ENCODE measurements at places on chromosomes 3 and 15.

GRCh38 chr3:189410522-189410921 is 220.7 kb upstream of the TP63 start:
- no peak for DNase-seq

GRCh38 chr3:156368189-156368588 is 186.7 kb downstream of the SSR3 start:
- DNase-seq = no peak

GRCh38 chr3:66483006-66483405 is 17.8 kb downstream of the LRIG1 start:
- peak; percentile 72 for DNase-seq

DNA sequence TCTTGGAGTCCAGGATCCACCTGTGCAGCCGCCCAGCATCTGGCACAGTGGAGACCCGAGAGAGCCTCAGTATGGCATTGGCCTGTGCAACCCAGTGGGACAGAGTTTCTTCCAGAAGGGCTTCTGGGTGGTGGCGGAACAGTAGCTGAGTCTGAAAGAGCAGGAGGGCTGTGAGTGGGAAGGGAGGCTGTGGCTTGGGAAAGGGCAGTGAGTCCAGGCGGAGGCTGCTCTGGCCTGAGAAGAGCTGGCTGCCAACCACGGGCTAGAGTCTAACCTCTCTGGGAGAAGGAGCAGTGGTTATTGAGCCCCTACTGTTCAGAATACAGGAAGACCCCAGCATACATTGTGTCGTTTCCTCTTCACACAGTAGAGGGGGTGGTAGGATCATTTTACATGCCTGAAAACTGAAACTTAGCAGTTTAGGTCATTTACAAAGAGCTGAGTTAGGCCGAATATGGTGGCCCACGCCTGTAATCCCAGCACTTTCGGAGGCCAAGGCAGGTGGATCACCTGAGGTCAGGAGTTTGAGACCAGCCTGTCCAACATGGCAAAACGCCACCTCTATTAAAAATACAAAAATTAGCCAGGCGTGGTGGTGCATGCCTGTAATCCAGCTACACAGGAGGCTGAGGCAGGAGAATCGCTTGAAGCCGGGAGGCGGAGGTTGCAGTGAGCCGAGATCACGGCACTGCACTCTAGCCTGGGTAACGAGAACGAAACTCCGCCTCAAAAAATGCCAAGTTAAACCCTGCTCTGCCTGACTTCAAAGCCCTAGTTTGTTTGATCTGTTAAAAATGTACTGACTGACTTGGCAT is 3.2 kb downstream of the AEN start:
- peak; percentile 73 for DNase-seq

DNA sequence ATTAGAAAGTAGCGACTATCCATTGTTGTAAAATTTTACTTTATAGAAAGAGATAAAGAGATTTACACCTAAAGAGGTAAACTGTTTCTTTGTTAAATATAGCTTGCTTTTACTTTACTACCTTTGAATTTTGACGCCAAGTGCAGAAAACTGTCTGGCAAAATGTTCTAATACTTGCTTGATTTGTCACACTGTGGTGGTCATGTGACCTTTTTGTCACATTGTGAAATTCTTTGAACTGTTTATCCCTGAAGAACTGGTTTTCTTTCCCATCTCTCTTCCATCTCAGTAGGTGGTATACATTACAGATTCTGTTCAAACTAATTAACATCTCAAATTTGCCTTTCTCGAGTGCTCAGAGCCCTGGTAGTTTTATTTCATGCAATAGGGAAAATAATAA is 327.4 kb downstream of the NAALADL2 start:
- no peak for DNase-seq

- DNase-seq = no peak
Observed at GRCh38 chr3:64667138-64667537, 20.7 kb downstream of the ADAMTS9 start.

DNA sequence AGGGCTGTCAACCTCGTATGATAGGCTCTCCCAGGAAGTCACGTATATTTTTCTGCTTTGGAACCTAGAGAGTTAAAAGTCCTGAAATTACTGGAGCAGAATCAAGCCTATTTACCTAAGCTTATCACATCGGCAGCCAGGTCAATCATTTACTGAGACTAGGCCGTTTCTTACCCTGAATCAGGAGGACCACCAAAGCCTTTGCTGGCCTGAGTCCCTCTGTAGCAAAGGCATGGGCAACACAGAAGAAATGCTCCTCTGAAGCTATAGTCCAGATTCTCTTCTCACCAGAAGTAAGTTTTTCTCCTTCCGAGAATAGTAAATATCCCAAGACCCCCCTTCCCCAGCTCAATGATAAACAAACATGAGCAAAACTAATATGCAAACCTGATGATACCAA is 125.9 kb upstream of the PHLDB2 start:
- DNase-seq = no peak

DNA sequence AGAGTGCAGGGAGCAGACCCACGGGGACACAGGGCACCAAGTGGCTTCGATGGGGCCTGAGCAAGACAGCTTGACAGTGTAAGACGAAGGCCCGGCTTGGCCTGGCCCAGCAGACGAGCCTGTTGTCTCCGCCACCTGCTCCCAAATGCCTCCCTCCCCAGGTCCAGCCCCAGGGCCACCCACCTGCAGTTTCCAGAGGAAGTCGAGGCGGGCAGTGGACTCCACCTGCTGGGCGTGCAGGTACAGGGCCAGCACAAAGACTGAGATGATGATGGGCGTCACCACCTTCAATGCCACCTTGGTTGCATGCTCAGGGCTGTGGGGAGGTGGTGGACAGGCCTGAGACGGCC is 94.1 kb downstream of the SEC22A start:
- no peak for DNase-seq

GRCh38 chr3:160115387-160115786 is 109.8 kb upstream of the C3orf80 start:
- no peak for DNase-seq

DNA sequence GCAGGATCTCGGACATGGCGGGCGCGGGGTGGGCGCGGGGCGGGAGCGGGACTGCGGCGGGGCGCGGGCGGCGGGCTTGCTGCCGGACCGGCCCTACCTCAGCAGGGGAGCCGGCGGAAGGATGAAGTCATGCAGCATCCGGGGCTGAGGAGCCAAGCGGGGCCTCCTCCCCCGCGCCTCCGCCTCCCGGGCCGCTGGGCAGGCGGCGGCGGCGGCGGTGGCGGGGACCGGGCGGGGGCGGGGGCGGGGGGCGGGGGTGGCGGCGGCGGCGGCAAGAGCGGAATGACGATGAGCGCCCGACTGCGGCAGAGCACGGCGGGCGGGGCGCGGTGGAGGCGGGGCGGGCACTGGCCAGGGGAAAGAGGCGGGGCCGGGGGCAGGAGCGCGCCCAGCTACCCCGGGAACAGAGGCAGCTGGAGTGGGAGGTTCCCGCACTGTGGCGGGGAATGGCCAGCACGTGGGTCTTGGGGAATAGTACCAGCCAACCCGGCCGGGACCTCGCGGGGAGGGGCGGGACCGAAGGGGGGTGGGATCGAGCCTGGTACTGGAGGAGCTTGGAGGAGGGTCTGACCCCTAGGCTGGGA is at the start of gene CAMK2N2:
CAMK2N2 (minus strand) TSS at position 284 of the 584 bp plus-strand sequence; CDS start at position 16, 268 bp downstream.
- no peak for DNase-seq

DNA sequence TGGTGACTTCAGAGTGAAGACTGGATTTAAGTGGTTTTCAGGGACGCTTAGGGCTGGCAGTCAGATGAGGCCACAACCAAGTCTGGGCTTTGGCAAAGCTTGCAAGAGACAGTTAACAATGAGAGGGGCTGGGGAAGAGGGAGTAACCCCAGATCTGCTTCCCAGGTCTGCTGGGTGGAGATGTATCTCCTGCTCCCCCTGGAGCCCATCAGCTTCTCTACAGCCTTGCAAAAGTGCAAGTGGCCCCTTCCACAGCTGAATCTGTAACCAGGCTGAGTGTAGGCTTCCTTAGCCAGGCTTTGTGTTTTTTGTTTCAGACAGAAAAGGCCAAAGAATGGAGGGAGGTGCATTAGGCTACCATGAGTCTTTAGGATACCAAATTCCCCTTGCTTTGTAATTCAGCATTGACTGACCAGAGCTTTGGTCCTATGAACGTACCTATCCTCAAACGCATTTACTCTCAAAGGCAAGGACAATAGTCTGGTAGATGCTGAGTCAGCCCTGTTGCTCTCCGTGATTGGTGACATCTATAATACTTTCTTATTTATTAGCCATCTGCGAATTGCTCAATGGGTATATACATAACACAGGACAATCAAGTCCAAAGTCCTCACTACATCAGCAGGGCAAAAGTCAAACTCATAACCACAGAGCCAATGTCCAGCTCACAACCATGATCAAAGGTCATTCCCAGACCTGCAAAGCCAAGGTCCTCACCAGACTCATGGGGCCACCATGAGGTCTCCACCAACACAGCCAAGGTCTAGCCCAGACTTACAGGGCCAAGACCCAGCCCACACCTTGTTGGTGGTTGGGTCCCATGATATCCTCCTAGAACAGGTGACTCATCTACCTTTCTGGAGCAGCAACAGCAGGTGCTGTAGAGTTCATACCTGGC is 17.1 kb downstream of the CCDC13 start:
- DNase-seq = peak; percentile 31

DNA sequence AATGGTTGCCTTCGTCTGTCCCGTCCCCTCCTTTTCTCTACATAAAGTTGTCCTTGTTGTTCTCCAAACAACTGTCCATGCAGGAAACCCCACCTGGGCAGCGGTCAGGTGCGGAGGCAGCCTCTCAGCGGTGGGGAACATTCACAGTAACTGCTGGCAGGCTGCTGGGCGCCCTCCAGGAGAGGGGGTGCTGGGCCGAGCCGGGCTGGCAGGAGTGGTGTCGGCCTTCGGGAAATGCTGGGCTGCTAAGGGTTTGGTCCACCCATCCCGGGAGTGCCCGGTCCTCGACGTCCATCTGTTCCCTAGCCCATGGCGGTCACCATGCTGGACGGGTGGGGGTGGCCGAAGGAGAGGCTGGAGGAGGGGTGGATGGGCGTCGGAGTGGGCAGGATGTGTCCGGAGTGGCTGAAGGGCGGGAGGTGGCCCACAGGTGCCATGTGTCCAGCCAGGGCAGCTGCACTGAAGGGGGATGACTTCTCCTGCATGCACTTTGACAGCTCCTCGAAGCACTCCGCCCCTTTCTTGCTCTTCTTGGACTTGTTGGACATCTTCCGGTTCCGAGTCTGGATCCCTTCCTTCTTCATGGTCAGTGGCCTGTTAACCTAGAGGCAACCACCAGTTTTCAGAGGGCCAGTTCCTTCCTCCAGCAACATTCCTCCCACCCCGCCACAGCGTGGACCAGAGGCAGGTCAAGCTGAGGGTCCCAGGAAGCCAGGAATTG is 12.1 kb downstream of the GATA2 start:
- DNase-seq = no peak

DNA sequence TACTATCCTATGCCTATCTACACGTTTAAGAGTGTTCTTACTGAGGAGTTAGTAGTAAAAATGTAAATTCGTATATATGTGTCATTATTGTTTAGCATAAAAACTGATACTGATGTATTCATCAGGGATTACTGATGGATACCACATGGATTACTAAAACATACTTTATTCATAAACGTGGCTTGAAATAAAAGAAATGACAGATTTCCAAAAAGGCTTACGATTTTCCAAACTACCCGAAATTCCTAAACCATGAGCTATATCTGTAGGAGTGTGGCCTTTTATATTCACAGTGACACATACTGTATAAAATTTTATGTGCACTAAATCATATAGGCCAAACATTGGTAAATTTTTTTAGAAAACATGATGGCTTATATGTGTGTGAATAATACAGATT is 6.9 kb downstream of the TSC22D2 start:
- no peak for DNase-seq

DNA sequence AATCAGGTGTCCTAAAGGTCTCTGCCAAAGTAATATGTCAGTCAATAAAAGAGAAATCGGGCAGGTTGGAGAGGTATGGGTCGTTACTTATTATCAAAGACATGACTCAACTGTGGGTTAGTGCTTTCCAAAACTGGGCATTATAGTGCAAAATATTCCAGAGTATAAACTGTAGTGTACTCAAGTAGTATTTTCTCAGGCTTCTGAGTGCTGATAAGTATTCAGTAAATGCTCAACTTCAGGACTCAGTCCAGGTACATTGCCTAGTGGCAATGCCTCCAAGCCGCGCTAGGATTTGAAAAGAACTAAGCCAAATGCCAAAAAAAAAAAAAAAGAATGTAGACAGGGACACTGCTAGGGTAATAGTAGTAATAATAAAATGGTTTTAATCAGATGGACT is 233.2 kb downstream of the CPNE4 start:
- DNase-seq = no peak

DNA sequence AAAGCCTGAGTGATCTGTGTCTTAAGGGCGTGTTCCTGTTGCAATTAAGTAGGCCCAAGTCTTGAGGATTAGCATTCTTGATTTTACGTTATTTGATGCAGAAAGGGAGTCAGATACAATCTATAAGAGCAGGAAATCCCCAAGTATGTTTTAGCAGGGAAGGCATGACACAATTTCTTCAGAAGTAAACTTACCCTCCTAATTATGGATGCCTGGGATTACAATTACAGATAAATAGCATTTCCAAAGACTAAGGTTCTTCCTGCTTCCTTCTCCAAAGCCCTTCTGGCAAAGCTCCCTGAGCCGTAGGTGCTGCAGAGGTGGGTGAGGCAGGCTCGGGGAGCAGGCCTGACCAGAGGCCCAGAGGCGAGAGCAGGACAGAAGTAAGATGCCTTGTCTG is 34.9 kb upstream of the ST6GAL1 start:
- no peak for DNase-seq

DNA sequence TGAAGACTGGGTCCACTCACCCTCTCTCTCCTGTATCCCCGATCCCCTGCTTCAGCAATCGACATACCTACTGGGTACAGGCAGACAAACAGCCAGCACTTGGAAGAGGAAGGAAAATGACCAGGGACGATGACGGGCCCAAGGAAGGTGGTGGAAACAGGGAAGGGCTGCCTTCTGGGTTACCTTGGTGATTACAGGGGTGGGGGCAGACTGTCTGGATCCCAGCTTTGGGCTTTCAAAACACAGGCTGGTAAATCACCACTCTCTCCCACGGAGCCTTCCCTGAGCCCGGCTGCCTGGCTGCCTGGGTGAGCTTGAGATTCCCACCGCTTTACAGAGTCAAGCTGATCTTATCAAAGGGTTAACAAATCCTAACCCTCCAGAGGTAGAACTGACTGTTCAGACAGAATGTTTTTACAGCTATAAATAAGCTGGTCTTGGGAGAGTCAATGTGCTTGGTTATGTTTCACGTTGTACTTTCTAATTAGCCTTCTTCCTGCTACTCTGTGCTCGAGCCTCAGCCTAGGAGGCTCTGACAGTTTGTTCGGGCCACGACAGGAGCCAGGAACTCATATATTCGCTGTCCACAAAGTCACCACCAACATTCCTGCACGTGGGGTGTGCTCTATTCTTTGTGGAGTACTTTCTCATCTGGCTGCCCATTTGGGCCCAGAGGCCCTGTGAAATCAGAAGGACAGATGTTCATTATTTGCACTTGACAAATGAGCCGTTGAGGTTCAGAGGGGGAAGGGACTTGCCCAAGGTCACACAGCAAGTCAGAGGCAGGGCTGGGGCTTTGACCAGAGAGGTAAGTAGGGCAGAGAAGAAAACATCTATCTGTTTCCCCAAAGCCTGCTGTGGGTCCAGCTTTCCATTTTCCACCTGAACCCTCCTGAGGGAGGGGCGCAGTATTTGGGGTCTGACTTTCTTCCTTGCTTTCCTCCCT is 63.5 kb downstream of the FEM1B start:
- DNase-seq = no peak
